ENCODE measurements at places on chromosomes 12 and 14.

- no peak for DNase-seq
Observed at GRCh38 chr14:39876916-39877315, 444.7 kb upstream of the FBXO33 start.

- no peak for DNase-seq
Observed at GRCh38 chr14:44914849-44915248, 46.9 kb downstream of the KLHL28 start.

- DNase-seq, result no peak
Observed at GRCh38 chr12:59632408-59632807, 36.6 kb downstream of the SLC16A7 start.

- DNase-seq, result no peak
Observed at GRCh38 chr14:102646615-102647014, 54.2 kb downstream of the RCOR1 start.

All from ELR (cell line).